Karpas-422 (cell line): ENCODE measurements at places on chromosomes 7 and 10. TPM values are rescaled to one million over a fixed set of nuclear protein-coding genes. Genes with fewer than 3 reads are reported as not detected.

The MNX1 gene
- 0.22 and 0.61 TPM in 2 replicates for total RNA-seq

The NRCAM gene
- 0.18 TPM in 1 of 2 replicates, not detected in the other for total RNA-seq

The DDX50 gene
- 48.3 and 61.1 TPM in 2 replicates for total RNA-seq

- no peak for DNase-seq
Observed at GRCh38 chr7:135761751-135762488, 13.3 kb upstream of the FAM180A start.

DNA sequence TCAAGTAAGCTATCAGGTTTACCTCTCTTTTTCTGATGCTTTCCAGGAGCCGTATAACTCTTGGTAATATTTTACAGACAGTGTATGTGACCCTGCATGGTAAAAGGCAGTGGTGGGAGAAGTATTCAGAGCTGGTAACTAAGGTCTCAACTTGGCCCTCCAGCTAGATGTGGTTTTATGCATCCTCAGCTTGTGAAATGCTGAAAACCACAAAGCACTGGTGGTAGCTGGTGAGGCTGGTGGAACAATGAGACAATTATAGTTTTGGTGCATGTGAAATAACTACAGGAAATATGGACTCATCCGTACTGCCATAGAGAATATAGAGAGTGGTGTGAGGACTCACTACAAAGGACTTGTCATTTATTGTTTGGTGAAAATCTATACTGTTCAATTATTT is 383.0 kb upstream of the PCDH15 start:
- no peak for DNase-seq

DNA sequence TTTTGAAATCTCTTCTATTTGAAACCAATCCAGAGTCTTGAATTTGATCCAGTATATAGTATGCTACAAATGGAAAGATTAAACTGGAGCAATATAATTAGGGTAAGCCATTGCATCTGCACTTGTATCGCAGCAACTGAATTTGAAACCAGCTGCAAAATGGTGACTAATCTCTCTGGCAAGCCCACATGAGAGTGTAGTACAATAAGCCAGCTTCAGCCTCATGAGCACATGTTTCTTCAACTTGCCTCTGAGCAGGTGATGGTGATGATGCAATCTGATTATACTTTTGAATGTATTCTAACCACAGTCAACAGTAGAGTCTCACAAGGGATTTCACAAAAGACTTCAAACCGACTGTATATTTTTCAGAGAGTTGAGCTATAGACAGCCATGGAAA is 829 bp upstream of the RPA3 start:
- no peak for DNase-seq

DNA sequence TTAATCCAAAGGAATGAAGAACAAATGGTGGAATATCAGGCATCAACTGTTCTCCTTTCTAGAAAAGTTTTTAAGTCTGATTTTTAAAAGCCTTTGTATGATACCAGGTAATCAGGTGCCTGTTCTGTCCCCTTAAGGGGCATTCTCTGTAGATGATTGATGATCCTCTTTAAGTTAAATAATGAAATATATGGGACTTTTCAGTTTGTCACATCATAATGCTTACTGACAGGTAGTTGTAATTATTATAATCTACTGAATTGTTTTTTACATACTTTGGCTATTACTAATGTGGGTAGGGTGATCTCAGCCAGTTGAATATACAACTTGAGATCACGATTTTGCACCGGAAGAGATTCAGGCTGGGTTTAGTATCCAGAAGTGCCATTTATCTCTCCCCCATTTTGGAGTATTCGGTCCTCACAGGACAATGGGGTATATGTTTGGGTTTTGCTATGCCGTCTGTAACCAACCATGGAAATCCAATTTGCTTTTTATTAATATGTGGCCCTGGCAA is 330.2 kb downstream of the BICC1 start:
- DNase-seq = no peak

GRCh38 chr7:12570168-12570533 is 369 bp upstream of the SCIN start:
- DNase-seq = no peak
